ENCODE measurements at places on chromosomes 16 and 17.

DNA sequence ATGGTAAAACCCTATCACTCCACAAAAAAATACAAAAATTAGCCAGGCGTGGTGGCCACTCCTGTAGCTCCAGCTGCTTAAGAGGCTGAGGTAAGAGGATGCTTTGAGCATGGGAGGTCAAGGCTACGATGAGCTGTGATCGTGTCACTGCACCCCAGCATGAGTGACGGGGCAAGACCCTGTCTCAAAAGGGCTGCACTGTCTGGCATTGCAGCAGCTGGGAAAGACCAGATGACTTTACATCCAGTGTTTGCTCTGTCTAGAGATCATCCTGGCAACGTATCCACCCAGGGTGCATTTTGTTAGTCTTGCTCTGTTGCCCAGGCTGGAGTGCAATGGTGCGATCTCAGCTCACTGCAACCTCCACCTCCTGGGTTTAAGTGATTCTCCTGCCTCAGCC is 52.0 kb downstream of the MRM3 start:
- no peak for DNase-seq

- DNase-seq = no peak
These were observed 19.9 kb upstream of the MLKL start for GRCh38 chr16:74720579-74720978.

- no peak for DNase-seq
These were observed 6.5 kb downstream of the DPEP2 start for GRCh38 chr16:67992661-67993206.

GRCh38 chr17:81871387-81872230 is 472 bp upstream of the ARHGDIA start:
- DNase-seq = peak; percentile 90

- DNase-seq = no peak
These were observed 40.6 kb upstream of the HOXB13 start for GRCh38 chr17:48769009-48769675.

DNA sequence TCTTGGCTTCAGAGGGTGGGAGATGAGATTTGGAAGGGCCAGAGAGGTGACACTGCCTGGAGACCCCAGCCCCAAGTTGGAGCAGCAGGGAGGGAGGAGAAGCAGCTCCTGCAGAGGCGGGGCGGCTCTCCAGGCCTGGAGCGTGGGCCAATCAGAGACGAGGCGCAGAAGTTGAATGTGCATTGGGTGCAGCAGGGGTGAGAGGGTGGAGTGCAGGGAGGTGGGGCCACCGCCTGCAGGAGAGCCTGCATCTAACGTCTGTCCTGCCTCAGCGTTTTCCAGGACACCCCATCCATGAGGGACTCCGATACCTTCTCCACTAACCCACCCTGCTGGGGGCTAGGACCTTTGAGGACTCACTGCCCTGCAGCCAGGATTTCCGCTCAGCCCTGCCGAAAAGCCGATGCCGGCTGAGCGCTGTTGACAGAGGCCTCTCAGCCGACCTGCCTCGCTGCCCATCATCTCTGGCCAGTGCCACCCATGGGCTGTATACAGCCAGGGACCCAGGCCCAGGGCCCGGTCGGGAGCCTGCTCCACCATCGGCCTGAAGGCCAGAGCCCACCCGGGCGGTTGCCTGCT is 146.2 kb downstream of the ENGASE start:
- no peak for DNase-seq

DNA sequence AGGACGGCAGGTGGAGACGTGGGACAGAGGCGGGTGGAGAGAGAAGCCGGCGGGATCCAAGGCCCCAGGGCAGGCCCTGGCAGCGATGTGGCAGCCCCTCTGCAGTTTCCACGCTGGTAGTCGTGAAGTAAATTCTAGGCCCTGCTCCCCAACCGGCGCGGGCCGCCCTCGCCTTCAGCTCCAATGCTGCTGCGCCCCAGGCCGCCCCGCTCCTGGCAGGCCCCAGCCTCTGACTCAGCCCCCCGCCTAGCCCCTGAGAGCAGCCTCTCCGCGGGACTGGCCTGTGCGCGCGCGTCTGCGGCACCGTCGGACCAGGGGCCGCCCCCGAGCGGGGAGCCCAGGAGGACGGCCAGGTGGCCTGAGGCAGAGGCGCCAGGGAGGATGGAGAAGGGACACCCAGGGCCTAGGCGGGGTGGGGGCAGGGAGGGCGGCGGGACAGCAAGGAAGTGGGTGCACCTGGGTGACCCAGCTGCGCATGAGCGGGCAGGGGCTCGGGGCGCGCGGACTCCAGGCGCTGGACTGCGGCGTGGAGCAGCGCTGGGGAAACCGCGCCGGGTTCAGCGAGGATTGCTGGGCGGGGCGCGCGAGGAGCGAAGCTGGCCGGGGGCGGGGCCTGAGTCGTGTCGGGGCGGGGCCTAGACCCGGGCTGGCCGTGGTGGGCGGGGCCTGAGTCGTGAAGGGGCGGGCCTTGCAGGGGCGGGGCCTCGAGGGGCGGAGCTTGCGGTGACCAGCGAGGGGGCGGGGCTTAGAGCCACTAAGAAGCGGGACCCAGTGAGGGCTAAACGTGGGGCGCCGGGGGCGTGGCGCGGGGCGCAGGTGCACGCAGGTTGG is 29.6 kb downstream of the ZNF778 start:
- peak; percentile 88 for DNase-seq

- DNase-seq = no peak
These were observed 14.4 kb downstream of the FA2H start for GRCh38 chr16:74760007-74760767.

- no peak for DNase-seq
These were observed 91.8 kb upstream of the TMEM132E start for GRCh38 chr17:34487626-34488025.

- no peak for DNase-seq
These were observed 9.4 kb upstream of the CPSF4L start for GRCh38 chr17:73271072-73271471.

DNA sequence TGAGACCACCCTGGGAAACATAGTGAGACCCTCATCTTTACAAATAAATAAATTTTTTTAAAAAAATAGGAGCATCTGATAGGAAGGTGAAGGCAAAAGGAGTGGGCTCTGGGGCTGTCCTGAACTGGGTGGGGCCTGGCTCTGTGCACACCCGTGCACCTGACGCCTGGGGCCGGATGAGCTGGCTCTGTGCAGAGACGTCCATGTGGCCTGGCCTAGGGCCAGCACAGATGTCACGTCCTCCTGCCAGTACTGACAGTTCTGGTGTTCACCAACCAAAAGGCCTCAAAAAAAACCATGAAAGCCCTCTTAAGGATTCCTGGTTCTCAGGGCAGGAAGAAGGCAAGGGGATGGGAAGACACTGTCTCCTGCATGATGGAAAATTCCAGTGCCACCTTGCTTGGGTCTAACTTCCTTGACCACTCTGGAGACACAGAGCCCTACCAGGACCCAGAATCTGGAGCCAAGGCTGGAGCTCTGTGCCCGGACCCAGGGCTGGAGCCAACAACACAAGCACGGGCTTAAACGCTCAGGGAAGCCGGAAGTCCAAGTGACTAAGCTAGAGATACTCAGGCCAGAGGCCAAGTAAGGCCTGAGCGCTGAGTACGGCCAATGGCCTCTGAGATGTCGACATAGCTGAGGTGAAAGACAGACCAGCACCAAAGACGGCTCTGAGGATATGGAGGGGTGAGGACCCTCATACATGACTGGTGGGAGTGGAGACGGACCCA is 32.9 kb downstream of the COPRS start:
- DNase-seq = peak; percentile 48
